ENCODE measurements at places on chromosomes 2 and 18. TPM values are rescaled to one million over a fixed set of nuclear protein-coding genes. Genes with fewer than 3 reads are reported as not detected.

DNA sequence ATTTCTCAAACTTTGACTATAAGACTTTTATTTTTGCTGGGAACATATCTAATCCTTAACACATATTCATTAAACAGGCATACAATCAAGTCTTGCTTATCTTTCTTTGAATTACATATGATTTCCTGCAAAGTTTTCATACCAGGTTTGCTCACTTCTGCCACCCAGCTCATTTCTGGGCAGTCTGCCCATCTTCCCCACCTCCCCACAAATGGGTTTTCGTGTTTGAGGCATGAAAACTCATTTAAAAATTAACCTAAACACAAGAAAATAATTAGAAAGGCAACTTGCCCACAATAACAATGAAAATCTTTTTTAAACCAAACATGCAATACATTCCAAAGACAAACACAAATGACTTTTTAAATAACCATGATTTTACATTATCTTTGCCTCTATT lies 3.4 kb downstream of the CHST9 start:
- no peak for DNase-seq

- no peak for DNase-seq
Observed at GRCh38 chr18:28903306-28903705, 726.4 kb upstream of the CDH2 start.

- DNase-seq, result no peak
Observed at GRCh38 chr2:237889016-237889415, 29.6 kb downstream of the RAMP1 start.

- no peak for DNase-seq
Observed at GRCh38 chr2:234535464-234535863, 38.6 kb upstream of the ARL4C start.

DNA sequence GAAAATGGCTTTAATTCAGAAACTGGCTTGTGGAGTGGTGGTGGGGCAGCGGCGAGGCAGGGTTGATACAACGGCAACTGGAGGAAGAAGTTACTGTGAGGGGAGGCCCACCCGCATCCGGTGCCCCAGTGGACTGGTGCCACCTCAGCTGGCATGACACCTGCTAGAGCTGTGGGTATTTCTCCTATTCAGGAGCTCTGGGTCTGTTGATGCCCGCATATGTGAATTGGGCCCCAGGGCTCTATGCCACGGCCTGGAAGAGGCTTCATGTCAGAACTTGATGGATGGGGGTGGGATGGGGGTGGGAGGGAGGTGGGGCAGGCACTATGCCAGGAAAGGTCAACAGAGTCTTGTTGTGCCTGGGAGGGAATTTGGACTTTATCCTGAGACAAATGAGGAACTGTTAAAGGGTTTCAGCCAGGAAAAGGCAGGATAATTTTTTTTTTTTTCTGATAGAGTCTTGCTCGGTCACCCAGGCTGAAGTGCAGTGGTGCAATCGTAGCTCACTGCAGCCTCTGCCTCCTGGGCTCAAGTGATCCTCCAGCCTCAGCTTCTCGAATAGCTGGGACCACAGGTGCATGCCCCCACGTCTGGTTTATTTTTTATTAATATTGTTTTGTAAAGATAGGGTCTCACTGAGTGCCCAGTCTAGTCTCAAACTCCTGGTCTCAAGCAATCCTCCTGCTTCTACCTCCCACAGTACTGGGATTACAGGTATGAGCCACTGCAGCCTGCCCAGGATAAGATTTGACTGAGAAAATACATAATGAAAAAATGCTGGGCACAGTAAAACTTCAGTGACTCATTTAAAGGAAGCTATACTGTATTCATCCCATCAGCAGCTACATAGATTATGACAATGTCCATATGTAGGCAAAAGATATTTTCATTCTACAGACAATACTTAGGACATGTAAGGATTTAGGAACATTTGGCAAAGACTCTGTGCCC lies 52.6 kb downstream of the SH2D6 start:
- no peak for DNase-seq

DNA sequence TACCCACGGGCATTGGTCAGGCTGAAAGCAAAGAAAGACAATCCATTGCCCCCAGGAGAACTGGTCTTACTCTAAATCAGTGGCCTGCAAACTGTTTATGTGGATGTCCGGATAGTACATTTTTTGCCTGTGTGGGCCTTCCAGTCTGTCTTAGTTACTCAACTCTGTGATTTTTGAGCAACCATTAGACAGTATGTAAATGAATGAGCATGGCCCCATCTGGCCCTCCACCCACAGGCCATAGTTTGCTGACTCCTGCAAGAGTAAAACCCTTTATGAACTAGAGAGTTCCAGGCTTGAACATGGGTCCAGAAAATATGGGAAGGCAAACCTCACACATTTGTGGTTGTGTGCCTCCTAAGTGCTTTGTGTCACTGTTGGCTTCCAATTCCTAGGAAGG lies 55.7 kb upstream of the CYP1B1 start:
- no peak for DNase-seq

DNA sequence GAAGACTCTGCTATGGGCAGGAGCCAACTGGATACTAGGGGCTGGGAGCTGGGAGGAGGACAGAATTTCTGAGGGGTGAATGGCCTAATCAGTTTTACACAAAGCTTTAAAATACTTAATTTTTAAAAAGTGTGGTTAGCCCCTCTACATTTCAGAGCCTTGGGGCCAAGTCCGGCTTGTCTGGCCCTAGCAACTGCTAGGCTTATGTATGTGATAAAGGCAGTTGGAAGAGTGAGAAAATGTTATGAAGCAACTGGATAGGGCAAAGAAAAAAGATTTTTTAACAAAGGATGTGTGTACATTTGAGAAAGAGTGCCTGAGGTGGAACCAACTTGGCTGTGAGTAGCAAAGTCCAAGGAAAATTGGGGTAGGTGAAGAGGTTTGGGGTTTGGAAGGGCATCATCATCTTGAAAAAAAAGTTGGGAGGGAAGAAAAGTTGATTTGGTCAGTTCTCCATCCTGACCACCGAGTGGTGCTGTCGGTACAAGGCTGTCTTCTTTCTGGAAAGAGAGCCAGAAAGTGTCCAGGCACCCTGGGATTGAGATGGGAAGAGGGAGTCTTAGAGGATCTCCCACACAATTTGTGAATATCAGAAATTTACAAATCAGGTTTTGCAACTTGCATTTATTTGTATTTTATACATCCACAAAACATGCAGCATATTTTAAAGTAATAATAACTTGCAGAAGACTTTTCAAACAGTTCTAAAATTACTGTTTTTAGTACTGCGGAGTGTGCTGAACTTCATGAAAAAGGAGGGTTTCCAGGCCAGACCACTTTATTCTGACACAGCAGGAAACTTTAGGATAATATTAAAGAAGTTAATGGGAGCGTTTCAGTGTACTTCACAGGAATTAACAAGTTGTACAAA lies 10.5 kb upstream of the CDK15 start:
- no peak for DNase-seq

- DNase-seq, result no peak
Observed at GRCh38 chr18:904218-905090, at the start of gene ADCYAP1. TSS of gene ADCYAP1 (plus strand) at chr18:904871. CDS start at chr18:905387, 516 bp downstream.

DNA sequence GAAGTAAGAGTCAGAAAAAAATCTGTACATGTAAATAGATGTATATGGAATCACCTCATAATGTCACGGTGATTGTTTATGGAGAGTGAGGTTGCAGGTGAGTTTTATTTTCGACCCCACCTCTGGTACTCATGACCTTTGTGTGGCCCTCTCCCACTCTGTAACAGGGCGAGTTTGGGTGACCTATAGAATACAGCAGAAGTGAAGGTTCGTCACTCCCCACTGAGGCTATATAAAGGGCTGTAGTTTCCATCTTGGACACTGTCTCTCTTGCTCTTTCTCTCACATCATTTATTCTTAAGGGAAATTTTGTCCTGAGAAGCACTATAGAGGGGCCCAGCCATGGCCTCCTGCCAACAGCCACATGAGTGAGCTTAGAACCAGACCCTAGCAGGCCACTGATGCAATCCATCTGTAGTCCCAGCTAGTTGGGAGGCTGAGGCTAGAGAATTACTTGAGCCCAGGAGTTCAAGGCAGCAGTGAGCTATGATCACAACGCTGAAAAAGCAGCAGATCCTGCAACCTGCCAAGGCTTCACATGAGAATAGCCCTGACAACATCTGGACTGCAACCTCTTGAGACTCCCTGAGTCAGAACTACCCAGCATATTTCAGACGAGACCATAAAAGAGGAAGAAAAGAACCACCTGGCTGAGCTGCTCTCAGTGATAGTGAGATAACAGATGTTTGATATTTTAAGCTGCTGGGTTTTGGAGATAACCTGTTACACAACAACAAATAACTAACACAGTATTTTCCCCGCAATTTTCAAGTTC lies 74.3 kb upstream of the SLC1A4 start:
- no peak for DNase-seq

DNA sequence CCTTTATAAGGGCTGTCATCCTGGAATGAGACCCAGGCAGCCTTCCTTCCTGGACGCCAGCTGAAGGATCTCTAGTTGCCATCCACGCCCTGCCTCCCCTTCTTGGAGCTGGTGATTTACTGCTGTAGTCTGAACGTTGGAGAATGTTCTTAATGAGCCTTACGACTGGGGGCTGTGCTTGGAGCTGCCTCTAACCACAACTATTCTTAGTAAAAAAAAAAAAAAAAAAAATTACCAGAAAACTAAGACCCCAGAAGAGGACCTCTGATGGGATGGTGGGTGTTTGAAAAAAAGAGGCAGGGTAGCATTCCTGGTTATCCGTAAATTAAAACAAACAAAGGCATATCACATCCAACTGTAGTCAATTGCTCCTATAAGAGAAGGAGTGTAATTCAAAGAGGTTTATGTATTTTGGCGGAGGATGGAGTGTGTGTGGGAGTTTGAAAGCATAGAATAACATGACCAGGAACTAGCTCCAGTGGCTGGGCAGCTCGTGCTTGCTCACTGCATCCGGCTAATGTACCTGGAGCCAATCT lies 105.4 kb downstream of the QPCT start:
- no peak for DNase-seq

DNA sequence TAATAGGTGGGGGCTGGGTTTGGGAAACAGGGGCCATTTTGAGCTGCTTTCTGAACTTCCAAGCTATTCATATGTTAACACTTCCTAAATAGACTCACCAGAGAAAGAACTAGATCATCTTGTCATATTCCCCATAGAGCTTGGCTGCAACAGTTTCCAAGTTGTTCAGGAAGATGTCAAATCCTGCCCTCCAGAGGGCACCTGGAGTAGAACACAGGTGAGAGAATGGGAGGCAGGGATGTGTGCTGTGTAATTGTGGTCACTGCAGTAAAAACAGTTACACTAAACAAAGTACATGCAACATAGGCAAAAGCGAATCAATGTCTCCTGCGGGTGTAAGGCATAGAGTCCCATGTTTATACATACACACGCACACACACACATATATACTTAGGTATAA lies 34.5 kb upstream of the LRRC30 start:
- DNase-seq, result no peak

DNA sequence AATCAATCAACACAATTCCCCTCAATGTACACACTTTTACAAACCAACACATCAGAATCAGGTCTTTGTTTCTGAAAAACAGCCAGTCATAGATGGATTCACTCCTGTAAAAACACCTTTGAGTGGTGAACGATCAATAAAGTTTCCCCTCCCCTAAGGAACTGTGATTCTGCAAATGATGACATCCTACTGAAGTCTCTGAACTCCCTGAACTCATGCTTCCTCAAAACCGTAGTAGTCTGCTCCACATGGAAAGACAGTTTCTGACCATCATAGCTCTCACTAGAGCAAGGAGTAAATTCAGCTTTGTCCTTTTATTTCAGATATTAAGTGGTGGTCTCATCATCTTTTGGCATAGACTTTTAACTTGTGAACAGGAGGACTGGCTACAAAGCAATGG lies 43.5 kb upstream of the ACTR3 start:
- no peak for DNase-seq

DNA sequence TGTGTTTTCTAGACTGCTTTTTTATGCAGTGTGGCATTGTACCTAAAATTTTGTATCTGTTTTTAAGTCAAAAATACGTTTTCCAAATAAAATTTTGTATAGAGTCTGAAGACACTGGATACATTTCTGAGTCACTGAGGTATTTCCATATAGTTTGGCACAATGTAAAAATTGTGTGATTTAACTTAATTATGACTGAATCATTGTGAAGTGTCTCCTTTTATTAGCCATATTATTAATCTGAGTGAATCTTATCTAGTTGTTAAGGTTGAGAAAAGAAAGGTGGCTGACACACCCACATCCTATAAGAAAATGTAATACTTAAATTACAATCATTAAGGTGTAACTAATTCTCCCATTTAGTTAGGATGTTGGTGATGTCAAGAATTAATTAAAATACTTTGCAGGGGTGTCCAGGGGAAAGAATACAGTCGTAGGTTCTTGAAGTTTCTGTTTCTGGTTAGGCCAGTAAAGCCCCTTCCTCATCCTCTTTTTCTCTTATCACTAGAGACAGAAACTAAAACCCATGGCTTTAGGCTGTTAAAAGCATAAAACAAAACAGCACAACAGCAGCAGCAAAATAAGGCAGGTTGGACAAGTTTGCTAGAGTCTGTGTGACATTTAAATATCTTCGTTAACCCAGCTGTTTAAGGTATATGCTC lies 71.6 kb downstream of the UBE2E3 start:
- no peak for DNase-seq

- no peak for DNase-seq
Observed at GRCh38 chr2:221680548-221680947, 108.4 kb upstream of the EPHA4 start.

Gene CHMP3
- 76.8 TPM for polyA plus RNA-seq

Gene IL36G
- not detected for polyA plus RNA-seq

Gene SCYGR4
- polyA plus RNA-seq, result not detected

Gene TTN
- 137 TPM for polyA plus RNA-seq

Gene KCNK3
- polyA plus RNA-seq, result 0.70 TPM

Gene SCN3A
- 0.65 TPM for polyA plus RNA-seq

Gene PLEK
- polyA plus RNA-seq, result 0.89 TPM

Gene COL3A1
- polyA plus RNA-seq, result 9.4 TPM

Gene MERTK
- polyA plus RNA-seq, result 0.73 TPM

Gene RBKS
- 4.1 TPM for polyA plus RNA-seq

Gene MRPL19
- 32.4 TPM for polyA plus RNA-seq

Gene ASB18
- polyA plus RNA-seq, result 1.1 TPM

Gene KCTD1
- polyA plus RNA-seq, result 2.6 TPM

Gene CRACDL
- 1.9 TPM for polyA plus RNA-seq

Data from psoas muscle (tissue), 8 donors.